ENCODE measurements at places on chromosomes 12 and 14.

DNA sequence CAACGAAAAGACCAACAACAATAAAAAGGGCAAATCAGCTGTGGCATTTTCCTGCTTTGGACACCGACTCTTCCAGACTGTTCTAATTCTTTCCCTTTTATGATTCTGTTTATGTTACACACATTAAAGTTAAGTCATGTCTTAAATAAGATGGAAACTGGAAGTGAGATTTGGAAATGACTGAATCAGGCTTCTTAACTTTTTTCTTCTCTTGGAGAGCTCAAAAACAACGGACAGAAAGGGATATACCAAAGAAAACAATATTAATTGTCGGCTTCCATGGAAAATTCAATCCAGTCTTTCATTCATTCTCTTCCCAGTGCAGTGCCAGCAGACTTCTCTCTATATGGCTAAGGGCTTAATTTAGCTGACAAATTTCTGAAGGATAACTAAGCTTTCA is 214.9 kb upstream of the DDHD1 start:
- no peak for DNase-seq

- no peak for DNase-seq
Observed at GRCh38 chr12:76518699-76519098, 40.9 kb downstream of the OSBPL8 start.

DNA sequence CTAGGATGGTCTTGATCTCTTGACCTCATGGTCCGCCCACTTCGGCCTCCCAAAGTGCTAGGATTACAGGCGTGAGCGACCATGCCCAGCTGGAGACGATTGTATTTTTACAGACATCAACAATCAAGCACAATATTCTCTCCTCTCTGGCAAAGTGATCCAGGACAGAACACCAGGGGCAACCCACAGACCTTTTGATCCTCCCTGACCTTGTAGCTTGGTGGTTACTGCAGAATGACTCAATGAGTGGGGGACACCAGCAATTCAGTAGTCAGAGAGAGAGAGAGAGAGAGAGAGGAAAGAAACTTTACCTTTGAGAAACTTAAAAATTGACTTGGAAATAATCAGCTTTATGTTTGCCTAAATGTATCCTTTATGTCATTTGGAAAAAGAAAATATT is 51.2 kb downstream of the DRAM1 start:
- no peak for DNase-seq

GRCh38 chr14:67738740-67739504 is 37.2 kb downstream of the RDH12 start:
- no peak for DNase-seq

DNA sequence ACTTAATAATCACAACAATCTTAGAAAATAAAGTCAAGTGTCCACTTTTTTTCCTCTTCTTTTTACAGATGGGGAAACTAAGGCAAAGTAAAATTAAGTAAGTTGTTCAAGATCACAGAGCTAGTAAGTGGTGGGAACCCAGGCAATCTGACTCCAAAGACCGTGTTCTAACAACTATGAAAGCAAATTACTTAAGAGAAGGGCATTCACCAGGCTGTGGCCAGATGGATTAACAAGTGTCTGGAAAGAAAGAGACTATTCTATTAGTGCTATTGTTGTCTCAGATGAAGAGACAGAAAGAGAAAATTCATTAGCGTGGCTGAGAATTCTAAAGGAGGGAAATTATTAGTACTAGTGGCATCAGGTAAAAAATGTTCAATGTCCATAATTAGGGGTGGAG is 48.5 kb downstream of the FGD6 start:
- DNase-seq: no peak

DNA sequence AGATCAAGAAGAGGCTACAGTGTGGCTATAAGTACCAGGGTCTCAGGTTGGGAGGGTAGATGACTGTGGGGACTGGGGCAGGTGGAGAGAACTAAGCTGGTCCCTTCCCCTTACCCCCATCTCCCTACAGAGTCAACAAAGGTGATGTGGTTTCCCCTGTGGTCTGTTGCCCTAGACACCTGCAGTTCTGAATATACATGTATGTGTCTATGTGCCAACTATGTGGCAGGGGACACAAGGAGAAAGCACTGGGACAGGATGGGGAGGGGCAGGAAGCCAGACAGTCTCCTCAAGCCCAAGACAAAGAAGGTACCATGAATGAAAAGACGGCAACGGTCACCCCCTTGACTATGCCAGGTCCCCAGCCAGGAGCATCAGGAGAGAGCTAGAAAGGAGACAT is 4.5 kb upstream of the HDAC7 start:
- DNase-seq: peak; percentile 58

- DNase-seq: no peak
Observed at GRCh38 chr12:1470051-1470450, 124.3 kb downstream of the FBXL14 start.

GRCh38 chr14:75604979-75605851 is 26.8 kb downstream of the FLVCR2 start:
- DNase-seq: no peak

- DNase-seq: no peak
Observed at GRCh38 chr14:24456980-24457379, 14.4 kb upstream of the SDR39U1 start.

DNA sequence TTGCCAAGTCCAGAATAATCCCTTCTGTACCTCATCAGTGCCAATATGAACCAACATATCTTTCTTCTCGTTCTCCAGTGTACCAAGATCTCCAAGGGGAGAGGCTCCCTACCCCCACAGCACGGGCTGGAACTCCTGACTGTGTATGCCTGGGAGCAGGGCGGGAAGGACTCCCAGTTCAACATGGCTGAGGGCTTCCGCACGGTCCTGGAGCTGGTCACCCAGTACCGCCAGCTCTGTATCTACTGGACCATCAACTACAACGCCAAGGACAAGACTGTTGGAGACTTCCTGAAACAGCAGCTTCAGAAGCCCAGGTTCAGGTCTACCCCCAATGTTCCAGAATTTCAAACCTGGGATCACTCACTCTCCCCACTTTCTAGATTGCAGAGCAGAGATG is 10.5 kb upstream of the OAS2 start:
- DNase-seq: no peak

GRCh38 chr14:36420149-36420687 is 99.8 kb upstream of the MBIP start:
- no peak for DNase-seq

DNA sequence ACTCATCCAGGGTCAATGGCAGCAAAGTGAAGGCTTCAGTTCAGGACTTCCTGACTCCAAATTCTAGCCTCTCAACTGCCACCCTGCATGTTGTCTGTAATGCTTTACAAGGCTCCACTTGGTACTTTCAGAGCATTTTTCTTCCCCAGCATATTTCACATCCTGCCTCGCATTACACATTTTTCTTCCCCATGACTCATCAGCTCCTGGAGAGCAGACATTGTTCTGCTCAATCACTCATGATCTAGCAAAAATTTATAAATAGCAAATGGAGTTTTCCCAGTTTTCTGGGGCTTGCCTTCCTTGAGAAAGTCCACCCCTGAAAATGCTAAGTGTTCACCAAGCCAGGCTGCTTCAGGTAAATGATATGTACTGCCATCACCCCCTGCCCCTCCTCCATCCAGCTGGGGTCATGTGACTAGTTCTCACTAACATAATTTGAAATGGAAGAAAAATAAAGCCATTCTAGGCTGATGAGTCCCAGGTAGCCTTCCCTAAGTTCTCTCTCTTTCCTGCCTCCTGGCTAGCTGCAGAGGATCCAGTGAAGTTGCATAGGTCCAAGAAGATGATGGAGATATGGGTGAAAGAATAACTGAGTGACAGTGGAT is 69.4 kb downstream of the ARMH4 start:
- DNase-seq: no peak

- no peak for DNase-seq
Observed at GRCh38 chr12:22729431-22729956, 104.5 kb downstream of the ETNK1 start.

DNA sequence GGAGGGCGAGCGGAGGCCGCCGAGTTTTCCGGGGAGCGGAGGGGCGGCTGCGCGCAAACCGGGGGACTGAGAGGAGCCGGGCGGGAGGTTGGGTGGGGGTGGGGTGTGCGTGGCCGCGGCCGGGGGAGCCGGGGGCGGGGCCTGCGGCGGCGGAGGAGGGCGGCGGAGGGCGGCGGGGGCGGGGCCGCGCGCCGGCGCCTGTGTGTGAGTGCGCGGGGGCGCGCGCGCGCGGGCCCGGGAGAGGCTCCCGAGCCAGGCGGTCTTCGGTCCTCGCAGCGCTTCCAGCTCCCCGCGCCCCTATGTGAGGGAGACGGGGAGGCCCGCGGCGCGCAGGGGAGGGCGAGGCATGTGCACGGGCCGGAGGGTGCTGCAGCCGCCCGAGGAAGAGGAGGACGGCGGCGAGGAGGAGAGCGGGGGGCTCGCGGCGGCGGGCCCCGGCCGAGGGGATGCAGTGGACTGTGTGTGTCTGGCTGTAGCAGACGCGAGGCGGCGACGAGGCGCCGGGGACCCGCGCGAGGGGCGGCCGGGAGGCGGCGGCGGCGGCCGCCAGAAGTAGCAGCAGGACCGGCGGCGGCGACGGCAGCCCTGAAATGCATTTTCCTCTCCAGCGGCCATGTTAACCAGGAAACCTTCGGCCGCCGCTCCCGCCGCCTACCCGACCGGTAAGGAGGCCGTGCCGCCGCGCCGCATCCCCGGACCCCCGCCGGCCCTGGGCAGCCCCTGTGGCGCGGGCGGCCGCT is at the start of gene DYRK2:
TSS of gene DYRK2 (plus strand) at position 225 of the 740 bp plus-strand sequence. CDS start at position 614, 389 bp downstream.
- DNase-seq: peak; percentile 89

- no peak for DNase-seq
Observed at GRCh38 chr12:19039515-19039914, 90.0 kb upstream of the PLEKHA5 start.

DNA sequence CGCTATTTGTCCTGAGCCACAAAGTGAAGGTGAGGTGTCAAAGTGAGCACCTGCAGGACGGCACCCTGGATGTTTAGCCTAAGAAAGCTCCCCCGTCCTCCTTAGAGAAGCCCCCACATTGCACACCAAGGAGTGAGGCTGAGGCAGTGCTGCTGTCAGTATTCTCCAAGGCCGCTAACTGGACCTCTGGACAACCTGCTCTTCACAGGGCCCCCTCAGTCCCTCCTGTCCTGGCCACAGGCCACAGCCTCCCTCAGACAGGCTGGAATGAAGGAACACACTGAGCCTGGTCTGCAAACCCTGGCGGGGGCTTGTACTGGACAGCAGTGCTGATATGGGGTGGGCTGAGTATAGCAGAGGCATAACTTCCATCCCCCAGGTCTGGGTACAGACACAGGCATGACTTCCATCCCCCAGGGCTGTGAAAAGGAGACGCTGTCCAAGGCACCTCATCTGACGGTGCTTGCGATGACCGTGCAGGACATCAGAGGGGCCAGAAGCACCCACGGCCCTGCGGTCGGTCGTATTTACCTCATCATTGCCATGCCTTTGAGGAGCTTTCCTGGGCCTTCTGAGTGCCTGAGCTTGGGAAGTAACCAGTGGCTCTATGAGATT is 82.4 kb upstream of the DIO3 start:
- no peak for DNase-seq

DNA sequence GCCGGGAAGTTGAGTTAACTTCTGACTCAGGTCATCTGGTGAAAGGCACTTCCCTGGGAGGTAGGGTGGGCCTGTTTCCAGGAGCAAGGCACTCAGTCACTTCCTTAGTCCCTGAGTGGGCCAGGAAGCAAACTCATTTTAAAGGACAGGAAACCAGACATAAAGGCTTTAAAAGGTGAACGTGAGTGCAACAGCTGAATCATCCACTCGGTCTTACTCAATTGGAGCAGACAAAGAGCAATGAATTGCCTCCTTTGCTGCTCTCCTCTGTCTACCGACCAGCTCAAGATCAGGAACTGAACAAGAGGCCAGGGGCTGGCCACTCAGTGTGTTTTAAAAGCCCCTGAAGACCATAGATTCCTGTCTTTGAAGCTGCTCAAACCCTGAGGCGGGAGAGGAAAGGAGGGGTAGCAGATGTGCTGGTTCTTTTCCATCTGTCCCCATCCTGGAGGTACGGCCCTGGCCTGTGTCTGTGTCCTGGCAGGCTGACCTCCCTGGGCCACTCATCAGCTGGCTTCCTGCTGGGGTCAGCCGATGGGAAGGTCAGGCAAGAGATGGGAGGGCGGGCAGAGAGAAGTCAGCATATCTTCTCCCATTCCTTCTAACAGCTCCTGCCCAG is 148.9 kb downstream of the PPM1H start:
- no peak for DNase-seq

DNA sequence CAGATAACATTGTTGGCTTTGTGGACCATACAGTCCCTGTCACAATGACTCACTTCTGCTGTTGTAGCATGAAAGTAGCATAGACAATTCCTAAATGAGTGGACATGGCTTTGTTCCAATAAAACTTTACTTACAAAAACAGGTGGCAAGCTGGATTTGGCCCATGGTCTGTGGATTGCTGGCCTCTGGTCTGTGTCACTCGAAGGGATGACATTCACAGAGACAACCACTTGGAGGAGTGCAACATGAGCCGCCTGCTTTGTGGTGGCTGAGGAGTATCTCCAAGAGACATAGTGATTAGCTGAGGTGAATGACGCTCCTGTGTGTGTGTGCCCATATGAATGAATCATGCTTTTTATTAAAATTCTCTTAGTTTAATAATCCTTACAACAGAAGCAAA is 81.3 kb upstream of the NRXN3 start:
- DNase-seq: no peak

GRCh38 chr12:1584326-1584725 is 10.1 kb downstream of the FBXL14 start:
- no peak for DNase-seq

- no peak for DNase-seq
Observed at GRCh38 chr12:94225506-94225905, 77.1 kb downstream of the PLXNC1 start.

DNA sequence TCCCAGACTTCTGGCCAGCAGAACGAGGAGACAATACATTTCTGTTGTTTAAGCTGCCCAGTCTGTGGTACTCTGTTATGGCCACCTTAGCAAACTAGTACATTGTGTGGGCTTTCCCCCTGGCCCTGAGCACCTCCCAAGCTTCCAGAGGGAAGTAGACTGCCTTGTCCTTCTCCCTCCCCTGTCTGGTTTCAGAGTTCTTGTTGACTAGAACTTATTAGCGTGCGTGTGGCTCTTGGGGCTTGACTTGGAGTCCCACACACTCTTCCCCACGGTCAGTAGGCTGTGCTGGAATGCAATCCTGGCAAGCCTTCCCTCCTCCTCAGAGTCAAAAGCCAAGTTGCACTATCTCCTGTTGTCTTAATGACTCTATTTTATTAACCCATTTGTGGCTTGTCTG is 27.7 kb downstream of the FBLN5 start:
- no peak for DNase-seq

DNA sequence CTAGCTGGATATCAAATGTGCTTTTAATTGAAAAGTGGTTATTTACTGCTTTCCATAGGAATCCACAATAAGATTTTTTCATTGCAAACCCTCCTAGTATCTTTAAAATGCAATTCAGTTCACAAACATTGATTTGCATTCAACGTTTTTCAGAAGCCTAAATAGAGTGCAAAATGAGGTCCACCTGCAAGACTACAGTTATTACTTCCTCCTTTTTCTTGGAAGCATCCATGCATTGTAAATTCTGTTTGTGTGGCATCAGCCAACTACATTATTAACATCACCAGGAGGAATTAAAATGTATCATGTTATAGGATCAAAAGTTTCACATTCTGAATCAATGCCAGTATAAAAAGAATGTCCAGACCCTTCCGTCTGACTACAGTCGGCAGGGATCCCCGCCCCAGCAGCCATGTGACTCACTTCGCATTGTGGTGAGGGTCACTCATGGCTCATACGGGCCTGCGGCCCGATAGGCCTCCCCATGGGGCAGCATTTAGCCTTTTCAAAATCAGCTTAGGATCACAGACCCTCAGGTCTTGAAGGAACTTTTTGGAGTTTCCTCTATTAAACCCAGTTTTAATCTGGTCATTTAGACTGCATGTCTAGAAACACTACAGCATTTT is 46.3 kb downstream of the NTF3 start:
- no peak for DNase-seq

- DNase-seq: no peak
Observed at GRCh38 chr12:91967590-91967989, 178.1 kb downstream of the BTG1 start.
